ENCODE measurements at places on chromosomes 5 and 9. TPM values are rescaled to one million over a fixed set of nuclear protein-coding genes. Genes with fewer than 3 reads are reported as not detected.

TLX3 gene
- total RNA-seq = not detected

PTGES gene
- total RNA-seq = 1.0 TPM

FABP6 gene
- total RNA-seq = 1.0 TPM

GHR gene
- total RNA-seq = 0.57 TPM

ADGRD2 gene
- not detected for total RNA-seq

ZNF300 gene
- 5.7 TPM for total RNA-seq

FBXL7 gene
- total RNA-seq = 12.5 TPM

IFNA13 gene
- total RNA-seq = not detected

CDKN2A gene
- total RNA-seq = 597 TPM

ZFP37 gene
- 3.1 TPM for total RNA-seq

DNA sequence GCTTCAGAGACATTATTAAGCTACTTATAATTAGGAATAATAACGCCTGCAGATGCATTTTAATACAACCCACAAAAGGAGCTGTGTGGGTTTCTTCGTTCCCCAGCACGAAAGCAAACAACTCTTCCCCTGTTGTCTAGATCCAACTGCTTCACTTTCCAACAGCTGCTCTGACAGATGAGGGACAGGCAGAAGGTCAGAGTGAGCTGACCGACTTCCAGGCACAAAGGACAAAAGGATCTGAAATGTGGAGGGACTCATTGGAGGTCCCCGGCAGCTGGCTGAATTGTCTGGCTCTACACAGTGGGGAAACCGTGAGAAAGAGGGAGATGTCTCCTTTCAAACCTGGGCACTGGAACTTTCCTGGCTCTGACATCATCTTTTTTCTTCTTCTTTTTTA is 79.1 kb upstream of the ALDH1B1 start:
- no peak for DNase-seq

GRCh38 chr9:78858266-78858665 is 561.3 kb downstream of the PSAT1 start:
- peak; percentile 90 for DNase-seq

GRCh38 chr5:73968729-73969128 is 342.7 kb downstream of the ARHGEF28 start:
- DNase-seq = no peak

GRCh38 chr9:2623288-2624050 is 1.9 kb downstream of the VLDLR start:
- DNase-seq = peak; percentile 5

DNA sequence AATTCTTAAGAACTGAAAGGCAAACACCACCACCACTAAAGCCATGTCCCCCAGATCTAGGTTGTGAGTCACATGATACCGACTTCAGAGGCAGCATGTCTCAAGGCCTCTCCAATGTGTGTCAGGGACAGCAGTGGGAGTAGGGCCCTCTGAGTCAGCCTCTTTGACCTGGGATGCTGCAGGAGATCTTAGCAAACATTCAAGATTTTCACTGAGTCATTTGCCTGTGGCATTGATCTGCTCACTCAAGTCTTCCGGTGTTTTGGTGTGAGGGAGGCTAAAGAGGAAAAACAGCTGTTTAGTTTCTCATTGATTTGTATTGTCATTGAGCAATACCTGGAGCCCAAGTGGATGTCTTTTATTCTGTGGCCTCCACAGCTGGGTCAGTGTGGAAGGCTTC is 36.1 kb downstream of the TMC1 start:
- peak; percentile 98 for DNase-seq

- no peak for DNase-seq
Measured at GRCh38 chr9:107547303-107547702, 57.7 kb upstream of the KLF4 start.

DNA sequence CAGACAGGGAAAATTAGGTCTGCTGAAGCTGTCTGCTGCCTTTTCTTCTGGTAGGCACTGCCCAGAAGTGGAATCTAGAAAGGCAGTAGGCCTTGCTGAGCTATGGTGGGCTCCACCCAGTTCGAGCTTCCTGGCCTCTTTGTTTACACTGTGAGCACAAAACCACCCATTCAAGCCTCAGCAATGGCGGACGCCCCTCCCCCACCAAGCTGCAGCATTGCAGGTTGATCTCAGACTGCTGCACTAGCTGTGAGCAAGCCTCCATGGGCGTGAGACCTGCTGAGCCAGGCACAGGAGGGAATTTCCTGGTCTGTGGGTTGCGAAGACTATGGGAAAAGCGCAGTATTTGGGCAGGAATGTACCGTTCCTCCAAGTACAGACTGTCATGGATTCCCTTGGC is 18.5 kb downstream of the AGTPBP1 start:
- no peak for DNase-seq

DNA sequence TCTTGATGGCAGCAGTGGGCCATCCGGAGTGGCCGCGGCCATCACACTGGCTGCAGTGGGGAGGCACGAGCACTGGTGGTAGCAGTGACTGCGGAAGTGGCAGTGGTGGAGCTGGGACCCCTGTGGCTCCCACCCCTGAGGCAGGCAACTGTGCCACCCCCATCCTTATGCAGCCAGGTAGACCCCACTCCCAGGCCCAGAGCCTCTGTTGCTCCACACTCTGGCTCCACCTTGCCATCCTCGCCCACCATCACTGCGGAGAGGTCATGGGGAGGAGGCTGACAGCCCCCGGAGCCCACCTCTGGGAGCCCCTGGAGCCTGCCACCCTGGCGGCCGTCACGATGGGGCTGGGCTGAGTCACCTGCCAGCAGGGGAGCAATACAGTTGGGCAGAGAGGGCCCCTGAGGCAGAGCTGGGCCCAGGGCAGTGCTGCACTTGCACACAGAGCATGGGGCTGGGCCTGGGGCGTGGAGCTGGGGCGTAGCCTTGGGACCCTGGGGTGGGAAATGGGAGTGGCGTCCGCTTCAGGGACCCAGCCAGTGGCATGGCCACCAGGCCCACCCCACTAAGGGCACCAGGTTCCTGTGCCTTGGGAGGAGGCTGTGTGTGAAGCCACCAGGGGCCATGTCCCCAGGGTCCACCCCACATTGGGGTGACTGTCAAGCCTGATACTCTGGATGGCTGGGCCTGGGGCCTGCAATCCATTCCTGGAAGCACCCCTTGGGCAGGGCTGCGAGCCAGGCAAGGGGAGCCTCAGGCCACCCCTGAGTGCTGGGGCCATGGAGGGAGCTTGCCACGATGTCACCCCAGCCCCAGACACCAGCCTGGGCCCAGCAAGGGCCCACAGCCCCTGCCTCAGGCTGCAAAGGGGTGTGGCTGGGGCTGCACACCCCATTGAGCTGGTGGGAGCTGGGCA is 7.7 kb downstream of the AMBP start:
- no peak for DNase-seq

- no peak for DNase-seq
Measured at GRCh38 chr9:136476369-136477150, 6.3 kb downstream of the SEC16A start.

DNA sequence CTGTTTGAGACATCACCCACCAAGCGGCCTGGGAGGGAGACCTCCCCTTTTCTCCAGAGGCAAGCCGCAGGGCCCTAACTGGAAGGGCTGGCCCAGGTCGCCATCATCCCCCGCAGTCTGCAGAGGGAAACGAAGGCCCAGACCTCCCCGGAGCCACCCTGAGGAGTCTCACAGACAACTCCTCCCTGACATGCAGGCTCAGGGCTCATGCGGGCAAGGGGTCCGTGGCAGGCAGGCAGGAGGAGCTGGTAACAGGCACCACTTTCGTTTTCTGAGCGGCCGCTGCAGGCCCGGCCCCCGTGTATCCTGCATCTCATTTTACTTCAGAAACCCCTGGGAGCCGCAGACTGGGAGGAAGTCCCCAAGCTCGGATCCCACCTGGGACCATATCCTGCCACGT is 192.0 kb upstream of the PPP1R26 start:
- DNase-seq = no peak

DNA sequence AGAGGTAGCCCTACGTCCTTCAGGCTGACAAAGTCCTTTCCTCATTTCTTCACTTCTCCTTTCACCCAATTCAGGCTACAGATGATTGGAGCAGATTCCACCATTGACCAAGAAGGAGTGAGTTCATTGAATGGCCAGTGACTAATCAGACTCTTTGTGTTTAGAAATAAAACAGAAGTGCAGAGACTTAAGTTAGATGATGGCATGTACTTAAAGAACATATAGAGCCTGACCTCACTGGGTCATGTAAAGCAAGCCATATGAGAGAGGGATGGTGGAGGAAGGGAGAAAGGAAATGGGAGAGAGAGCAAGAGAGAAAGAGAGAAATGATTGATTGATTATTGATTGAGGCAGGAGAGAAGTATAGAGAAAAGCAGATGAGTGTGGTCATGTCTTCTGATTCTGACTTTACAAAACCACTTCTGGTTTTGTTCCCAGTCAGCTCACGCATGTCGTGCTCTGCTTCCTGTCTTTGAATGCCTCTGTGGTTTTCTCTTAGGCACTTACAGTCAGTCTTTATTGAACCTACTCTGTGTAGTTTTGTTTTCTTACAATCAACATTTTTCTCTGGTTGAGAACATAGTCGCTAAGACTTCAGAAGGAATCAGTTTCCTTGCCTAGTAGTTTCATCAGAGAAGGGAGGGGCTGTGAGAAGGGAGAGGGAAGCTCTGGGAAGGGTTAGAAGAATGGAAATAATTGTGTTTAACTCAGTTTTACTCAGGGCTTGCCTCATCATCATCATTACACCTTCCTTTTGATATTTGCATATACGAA is 149.2 kb upstream of the KLF9 start:
- DNase-seq = peak; percentile 92

DNA sequence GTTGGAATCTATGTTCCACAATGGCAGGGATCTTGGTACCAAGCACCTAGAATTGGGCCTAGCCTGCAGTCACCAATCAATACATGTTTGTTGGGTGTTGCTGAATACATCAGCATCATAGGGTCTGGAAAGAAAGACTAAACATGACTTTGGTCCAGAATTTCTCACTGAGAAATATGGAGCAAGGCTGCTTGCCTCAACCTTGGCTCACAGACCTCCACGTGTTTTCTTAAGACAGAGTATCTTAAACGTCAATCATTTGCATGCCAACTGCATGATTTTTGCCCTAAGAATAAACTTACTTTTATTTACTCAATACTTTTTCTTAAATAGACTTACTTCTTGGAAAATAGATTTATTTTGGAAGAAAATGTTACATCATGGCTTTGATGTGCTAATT is 22.7 kb upstream of the TRAF1 start:
- no peak for DNase-seq

GRCh38 chr5:179915406-179915935 is 7.8 kb upstream of the TBC1D9B start:
- no peak for DNase-seq

- no peak for DNase-seq
Measured at GRCh38 chr5:136525597-136525996, 160.3 kb upstream of the TRPC7 start.

GRCh38 chr5:61626639-61627282 is 294.7 kb downstream of the ZSWIM6 start:
- DNase-seq = no peak
